ENCODE measurements at places on chromosomes 3 and 15.

DNA sequence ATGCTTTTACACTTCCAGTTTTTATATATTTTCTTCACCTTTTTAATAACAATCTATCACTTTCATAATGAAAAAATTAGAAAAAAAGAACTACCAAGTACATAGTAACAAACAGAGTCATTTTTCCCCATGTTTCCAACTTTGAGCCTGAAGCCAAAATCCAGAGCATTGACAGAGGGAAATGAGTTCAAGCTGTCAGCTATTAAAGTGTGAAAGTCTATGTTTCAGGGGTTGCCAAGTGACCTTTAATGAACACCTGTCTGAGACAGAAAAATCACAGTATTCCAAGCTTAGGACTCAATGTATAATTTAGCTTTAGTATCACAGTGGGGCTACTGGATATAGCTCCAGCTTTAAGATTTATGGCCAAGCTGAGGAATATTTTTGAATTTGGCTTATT, 128.3 kb upstream of the GADL1 start:
- no peak for DNase-seq

GRCh38 chr3:43255662-43256061, 30.7 kb upstream of the SNRK start:
- DNase-seq, result no peak

DNA sequence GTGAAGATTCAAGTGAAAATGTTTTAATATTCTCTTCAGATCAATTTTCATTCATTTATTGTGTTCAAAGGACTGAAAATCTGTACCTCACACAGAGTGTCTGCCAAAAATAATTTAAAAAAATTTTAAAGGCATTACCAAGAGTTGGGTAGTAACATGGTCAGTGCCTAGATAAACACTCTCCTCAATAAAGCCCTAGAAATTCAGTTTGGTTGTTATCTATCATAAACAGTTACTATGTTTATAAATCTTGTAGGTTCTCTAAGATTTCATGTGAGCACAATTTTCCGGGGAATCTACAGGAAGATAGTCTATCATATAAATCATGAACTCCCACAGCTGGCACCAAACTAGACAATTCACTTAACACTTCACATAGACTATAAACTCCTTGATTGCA, 128.6 kb downstream of the GSK3B start:
- no peak for DNase-seq

GRCh38 chr15:101358895-101359294, 63.8 kb upstream of the SNRPA1 start:
- no peak for DNase-seq

DNA sequence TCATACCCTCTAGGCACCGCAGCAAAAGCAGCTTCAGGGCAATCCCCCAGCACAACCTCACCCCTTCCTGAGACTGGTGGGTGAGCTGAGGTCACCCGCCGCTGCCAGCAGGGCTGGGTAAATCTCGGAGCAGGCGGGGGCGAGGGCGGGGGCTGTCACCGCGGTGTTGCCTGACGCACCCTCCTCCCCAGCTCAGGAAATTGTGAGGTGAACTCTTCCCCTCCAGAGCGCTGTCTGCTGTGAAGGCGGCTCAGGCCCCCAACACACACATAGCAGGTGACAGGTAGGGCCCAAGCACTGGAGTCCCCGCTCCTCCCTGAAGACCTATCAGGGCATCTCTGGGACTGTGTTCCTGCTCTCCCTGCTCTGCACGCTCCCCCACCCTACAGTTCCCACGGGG, 30.2 kb upstream of the FURIN start:
- DNase-seq, result no peak

- DNase-seq, result no peak
Observed at GRCh38 chr3:72169561-72170472, 384.9 kb upstream of the PROK2 start.

GRCh38 chr3:161630794-161631193, 134.2 kb downstream of the OTOL1 start:
- DNase-seq, result no peak
